Stimulated activated CD4-positive, alpha-beta T cell treated with anti-CD3 and anti-CD28 coated beads, TNF-alpha, amount 100 ng/mL, for 48 hours (primary cell): ENCODE measurements at places on chromosomes 11 and 22.

- no peak for DNase-seq
Observed at GRCh38 chr11:66011785-66012303, at the start of gene CST6. Gene CST6, plus strand, starts transcription at chr11:66012008. Its CDS starts 37 bp downstream, at chr11:66012045.

DNA sequence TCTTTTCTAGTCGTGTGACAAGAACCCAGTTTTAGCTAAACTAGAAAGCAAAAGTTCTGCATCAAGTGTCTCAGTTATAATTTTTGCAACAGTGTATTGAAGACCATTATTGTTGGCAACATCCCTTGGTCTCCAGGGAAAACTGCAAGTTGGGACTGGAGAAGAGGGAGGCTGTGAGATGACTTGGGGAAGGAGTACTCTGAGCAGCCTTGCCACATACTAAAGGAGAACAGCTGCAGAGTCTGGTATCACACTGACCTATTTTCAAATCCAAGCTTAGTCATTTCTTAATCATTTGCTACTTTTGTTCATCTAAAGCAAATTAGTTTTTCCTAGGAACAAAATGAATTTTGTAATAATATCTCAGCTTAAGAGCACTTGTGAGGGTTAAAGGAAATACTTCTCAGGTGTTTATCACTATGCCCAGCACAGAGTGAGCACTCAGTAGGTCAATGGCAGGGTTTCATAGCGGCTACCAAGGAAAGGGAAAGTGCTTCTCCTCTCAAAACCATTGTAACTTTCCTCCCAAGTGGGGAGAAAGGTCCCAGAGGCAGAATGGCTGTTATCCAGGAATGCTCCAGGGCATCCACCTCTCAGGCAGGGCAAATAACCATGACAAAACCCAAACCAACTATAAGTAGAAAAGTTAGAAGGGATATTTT is 247.1 kb downstream of the C11orf87 start:
- DNase-seq: no peak

DNA sequence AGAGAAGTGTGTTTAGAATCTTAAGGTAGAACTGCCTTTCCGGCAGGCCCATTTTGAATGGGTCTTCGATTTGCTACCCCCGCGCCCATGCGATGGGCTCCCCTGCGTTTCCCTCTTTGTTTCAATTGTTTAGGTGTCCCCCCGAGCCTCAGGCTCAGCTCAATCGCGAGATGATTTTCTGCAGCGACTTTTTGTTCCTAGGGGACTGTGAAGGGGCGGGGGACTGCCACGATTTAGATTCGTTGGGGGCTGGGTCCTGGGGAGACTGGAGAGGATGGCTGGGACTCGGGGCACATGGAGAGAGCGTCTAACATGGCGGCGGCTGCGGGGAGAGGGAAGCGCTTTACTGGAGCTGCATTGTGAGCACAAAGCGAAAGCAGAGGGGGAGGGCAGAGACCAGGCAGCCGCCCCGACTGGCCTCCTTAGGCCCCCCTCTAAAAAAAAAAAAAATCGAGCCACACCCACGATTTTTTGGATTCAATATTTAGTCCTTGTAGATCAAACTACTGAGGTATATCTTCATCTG is 1.7 kb downstream of the CAPRIN1 start:
- DNase-seq: peak; percentile 69

GRCh38 chr22:49590851-49591445 is 236.7 kb downstream of the BRD1 start:
- DNase-seq: no peak

DNA sequence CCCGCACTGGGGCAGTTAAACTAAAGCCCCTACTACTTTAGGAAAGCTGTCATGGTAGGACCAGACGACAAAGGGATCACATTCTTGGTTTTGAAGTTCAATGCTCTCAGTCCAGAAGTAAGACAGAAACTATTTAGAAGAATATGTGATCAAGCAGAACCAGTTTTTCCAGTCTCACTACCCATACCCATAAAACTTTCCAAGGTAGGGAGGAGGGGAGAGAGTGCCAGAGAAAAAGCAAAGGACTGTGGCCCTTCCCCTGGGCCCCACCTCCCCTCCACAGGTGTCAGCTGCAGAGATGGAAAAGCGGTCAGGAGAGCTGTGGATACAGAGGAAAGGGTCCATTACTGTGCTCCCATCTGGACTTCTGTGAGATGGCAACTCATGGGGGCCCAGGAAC is 587.1 kb downstream of the SOX6 start:
- DNase-seq: no peak

DNA sequence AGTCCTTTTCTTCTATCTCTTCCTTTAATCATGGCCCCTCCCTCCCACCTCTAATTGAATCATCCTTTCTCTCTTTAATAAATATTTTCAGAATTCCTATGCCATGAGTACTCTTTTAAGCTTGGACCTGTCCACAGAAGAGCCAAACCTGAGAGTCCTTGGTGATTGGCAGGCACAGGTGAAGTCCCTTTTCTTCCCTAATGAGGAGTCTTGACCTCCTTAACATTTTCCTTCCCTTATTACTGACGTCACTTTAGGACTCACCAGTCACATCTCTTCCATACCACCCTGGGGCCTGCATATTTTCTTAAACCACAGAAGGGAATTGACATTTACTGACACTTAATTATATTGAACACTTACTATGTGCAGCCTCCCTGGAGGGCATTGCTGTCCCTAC is 41.0 kb upstream of the RASSF10 start:
- DNase-seq: no peak

DNA sequence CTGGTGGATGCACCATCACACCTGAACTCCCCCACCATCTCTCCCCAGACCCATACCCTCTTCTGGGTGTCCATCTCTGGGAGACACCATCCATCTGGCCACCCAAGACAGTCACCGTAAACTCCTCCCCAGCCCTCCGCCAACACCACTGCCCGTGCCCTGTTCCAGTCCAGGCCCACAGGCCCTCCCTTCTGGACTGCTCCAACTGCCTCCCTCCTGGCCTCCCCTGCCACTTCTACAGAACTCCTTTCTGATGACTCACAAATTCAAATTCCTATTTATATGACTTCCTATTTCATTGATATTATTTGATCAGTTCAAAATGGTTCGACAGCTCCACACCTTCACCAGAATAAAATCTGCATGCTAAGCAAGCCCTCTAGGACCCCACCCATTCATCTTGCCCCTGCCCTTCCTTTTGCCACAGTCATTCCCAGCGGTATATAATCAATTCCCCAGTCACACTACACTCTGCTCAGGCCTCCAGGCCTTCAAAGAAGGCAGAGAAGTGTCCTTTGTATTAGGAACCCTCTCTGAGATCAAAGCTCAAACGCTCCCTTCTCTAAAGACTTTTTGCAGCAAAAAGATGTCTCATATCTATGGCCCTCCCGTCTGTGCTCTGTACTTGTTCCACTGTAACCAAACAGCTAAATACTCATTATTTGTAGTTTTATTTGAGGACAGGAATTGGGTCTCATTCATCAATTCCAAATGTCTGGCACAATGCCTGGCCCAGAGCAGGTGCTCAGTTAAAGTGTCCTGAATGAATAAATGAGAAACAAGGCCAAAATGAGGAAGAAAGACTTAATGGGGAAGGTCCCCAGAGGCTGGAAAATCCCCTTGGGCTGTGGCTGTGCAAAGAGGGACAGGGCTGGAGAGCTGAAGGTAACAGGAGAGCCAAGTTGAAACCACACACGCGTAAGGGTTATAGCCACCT is 29.0 kb downstream of the MYH9 start:
- no peak for DNase-seq

- no peak for DNase-seq
Observed at GRCh38 chr11:76823481-76824028, 37.2 kb upstream of the ACER3 start.

- DNase-seq: peak; percentile 93
Observed at GRCh38 chr11:65873318-65874156, 937 bp upstream of the EFEMP2 start.

DNA sequence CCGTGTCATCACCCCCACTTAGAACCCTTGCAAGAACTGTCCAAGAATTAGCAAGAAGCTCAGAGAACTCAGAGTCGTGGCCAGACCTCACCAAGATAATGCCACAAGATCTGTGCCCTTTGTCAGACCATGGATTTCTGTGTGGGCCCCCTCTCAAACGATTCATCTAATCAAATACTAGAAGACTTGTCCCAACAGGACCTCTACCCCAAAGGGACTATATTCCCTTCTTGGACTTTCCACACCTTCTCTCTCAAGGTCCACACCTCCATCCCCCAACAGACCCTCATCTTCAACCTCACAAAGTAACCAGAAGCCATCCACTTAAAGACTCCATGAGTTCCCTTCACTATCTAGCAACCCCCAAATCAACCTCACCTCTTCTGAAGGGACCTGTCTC is 2.8 kb downstream of the POLR3H start:
- DNase-seq: no peak

DNA sequence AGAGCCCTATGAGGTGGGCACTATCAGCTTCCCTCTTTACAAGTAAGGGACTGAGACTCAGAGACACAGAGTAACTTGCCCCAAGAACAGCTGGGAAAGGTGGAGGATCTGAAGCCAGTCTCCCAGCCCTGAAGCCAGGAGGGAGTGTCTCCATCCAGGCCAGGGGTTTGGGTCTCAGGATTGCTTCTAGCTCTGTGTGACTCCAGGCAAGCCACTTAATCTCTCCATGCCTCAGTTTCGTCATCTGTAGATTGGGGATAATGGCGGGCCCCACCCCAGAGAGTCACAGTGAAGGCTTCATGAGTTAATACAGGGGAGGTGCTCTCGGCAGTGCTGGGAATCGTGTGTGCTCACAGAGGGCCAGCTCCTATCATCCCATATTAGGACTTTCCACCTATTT is 10.5 kb downstream of the MAP4K2 start:
- DNase-seq: no peak

GRCh38 chr11:119432484-119433357 is 9.7 kb upstream of the THY1 start:
- no peak for DNase-seq

- no peak for DNase-seq
Observed at GRCh38 chr11:29801561-29801960, 215.3 kb downstream of the KCNA4 start.

DNA sequence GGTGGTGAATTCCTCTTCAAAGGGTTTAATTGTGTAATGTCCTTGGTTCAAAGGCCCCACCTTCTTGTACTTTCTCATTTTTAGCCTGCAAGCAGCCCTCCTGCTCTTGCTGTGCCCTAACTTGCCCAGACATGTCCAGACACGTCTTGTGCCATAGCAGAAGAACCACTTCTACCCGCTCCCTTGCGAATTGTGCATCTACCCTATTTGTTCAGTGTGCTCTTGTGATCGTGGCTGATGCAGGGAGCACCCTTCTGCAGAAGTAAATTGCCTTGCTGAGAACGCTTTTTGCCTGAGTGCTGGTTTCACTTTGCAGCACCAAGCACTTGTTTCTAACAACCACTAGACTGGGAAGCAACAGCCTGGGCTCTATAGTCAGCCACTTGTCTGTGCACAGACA is 249.4 kb downstream of the SBF2 start:
- no peak for DNase-seq

GRCh38 chr11:131534611-131535010 is 164.2 kb downstream of the NTM start:
- no peak for DNase-seq

GRCh38 chr11:1158681-1159487 is 1.1 kb downstream of the MUC5AC start:
- DNase-seq: no peak

DNA sequence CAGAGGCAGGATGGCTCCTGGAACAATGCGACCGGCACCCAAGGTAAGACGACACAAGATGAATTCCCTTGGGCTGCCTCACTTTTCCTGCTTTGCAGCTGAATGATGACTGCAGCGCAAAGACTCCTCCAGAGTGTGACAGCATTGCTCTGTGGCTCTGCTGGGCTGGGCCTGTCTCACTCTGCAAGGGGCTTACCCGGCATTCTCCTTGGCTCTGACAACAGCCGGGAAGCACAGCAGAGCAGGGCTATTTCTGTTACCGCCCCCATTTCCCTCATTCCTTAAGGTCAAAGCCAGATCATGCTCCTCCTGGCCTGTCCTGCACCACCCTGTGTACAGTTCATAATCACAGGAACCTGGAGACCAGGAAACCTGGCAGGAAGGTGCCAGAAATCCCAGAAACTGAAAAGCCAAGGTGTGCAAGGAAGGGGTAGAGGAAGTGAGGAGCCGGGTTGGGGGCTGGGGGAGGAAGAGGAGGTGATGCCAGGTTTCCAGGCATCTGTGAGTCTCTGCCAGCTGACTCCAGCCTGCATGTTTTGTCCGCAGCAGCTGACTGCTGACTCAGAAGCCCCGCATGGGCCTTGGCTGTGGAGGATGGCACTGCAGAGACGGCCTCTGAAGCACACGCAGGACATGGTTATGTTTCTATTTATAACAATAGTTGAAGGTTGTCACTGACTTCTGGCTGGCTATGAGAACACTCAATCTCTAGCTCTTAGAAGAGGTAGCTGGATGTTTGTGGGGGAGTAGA is 113.6 kb downstream of the MICAL3 start:
- no peak for DNase-seq

- DNase-seq: no peak
Observed at GRCh38 chr11:12680246-12680939, 6.2 kb downstream of the TEAD1 start.

GRCh38 chr11:113045146-113045545 is 83.9 kb downstream of the NCAM1 start:
- DNase-seq: no peak

DNA sequence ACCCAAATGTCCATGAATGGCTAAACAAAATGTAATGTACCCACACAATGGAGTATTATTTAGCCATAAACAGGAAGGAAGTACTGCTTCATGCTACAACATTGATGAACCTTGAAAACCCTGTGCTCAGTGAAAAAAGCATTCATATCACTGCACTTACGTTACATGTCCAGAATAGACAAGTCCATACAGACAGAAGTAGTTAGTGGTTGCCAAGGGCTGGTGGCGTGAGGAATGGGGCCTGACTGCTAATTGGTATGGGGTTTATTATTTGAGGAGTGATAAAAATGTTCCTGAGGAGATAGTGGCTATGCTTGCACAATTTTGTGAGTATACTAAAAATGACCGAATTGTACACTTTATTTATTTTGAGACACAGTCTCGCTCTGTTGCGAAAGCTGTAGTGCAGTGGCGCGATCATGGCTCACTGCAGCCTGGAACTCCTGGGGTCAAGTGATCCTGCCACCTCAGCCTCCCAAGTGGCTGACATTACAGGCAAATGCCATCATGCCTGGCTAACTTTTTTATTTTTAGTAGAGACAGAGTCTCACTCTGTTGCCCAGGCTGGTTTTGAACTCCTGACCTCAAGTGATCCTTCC is 7.7 kb upstream of the SYVN1 start:
- DNase-seq: no peak

DNA sequence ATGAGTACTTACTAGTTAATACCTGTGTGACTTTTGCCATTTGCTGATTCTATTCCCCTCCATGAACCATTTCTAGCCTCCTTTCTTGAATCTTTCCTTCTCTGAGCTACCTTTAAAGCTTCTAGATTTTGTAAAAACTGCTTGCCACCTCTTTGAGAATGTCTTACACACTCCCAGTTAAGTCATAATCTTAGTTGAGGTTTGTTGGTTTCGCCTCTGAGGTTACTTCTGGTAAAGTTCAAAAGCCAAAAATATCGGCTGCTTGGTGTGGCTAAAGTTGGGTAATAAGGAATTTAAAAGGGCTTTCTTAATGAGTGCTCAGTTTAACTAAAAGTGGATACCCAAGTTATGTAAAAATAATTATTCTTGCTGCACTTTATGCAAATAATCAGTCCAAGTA is 10.4 kb upstream of the GLYAT start:
- no peak for DNase-seq
